ENCODE measurements at places on chromosomes 6 and 20. TPM values are rescaled to one million over a fixed set of nuclear protein-coding genes. Genes with fewer than 3 reads are reported as not detected.

Gene ADGRF4
- total RNA-seq = not detected

Gene BPIFB4
- not detected for total RNA-seq

Gene PAK5
- total RNA-seq = not detected

Gene AHI1
- 18.9 TPM for total RNA-seq

Gene MYCT1
- not detected for total RNA-seq

Gene ELOVL5
- total RNA-seq = 56.3 TPM

Gene EDN3
- not detected for total RNA-seq

Gene BPIFB2
- not detected for total RNA-seq
